ENCODE measurements at places on chromosomes 7 and 10.
A peak's percentile ranks its signal among the peaks of the same experiment; 100 is the strongest.

- no peak for DNase-seq
Measured at GRCh38 chr7:94472608-94473007, 37.0 kb upstream of the CASD1 start.

DNA sequence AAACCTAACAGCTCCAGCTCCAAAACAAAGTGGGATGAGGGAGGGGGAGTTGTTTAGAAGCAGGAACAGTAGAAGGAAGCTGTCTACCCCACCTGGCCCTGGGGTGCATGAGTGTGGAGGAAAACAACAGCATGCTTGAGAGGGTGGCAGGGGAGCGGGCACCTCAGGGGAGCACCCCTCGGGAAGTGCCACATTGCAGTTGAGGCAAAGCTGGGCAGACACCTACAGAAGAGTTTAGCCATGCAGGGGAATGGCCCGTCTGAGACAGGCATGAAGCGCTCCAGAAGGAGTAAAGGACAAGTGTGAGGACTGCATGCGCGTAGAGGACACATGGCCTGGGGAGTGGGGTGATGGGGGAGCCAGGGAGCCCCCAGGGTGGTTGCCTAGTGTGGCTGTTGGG lies 18.1 kb downstream of the CHAT start:
- peak; percentile 17 for DNase-seq

DNA sequence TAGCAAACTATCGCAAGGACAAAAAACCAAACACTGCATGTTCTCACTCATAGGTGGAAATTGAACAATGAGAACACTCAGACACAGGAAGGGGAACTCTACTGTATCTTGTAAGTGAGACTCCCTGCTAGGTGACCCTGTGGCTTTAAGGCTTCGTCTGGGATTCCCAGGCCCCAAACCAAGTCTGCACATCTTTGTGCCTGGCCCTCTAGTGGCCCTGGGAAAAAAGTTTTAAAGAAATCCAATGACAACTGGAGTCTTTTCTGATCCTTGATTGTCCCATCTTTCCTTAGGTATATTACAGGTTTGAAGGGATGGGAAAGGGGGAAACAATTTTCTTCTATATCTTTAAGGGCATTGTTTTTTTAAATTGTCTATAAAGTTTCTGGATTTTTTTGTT lies 10.6 kb upstream of the LIPM start:
- no peak for DNase-seq

GRCh38 chr10:131792809-131793208 lies 108.0 kb upstream of the PPP2R2D start:
- no peak for DNase-seq

DNA sequence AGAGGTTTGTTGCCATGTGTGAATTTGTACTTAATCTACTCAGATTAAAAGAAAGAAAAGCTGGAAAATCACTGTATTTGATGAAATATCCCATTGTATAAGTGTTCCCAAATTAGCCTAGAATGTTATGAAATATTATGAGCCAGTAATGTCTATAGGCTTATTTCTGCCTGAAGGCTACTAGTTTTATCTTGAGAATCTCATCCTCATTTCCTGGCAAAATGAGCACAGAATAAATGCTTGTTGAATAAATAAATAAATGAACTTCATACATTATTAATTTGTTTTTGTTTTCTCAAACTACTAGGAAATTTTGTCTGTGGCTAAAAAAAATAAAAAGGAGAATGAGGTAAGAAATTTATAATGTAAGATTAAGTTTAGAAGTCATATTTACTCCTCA lies 25.5 kb downstream of the HELLS start:
- no peak for DNase-seq
